ENCODE measurements at places on chromosomes 16 and 17.

DNA sequence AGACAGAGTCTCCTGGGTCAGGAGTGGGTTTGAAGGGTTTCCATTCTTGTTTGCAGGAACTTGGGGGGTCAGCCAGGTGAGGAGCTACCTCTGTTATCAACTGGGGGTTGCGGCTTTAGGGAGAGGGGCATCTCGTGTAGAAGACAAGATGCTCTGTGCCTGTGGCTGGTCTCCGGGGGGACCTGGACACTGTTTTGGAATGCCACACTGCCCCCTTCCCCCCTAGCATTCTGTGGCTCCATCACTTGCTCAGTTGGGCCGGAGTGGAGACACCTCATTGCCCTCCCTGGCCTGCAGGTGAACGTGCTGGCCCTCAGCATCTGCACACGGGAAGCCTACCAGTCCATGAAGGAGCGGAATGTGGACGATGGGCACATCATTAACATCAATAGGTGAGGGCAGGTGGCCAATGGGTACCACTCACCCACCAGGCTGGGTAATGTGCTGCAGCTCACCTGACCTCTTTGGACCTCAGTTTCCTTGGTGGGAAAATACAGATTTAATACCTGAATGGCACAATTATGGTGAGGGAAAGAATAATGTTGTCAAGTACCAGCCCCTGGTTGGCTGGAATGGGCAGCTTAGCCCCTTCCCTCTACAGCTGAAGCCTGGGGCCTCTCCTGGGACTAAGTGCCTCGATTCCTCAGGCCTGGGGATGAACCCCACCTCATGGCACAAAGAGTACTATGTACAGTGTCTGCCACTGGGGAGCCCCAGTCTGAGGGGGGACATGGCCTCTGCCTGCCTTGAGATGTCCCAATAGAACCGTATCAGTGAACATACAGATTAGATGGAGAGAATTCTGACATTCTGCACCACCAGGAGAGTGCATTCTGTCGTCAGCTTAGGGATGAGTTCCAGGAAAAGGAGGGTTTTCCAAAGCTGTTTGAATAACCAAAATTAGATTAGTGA, 3.3 kb upstream of the MRM1 start:
- no peak for DNase-seq

- DNase-seq, result no peak
Observed at GRCh38 chr16:77459534-77460254, 24.9 kb upstream of the ADAMTS18 start.

- DNase-seq, result no peak
Observed at GRCh38 chr16:239948-240277, 5.3 kb downstream of the FAM234A start.

DNA sequence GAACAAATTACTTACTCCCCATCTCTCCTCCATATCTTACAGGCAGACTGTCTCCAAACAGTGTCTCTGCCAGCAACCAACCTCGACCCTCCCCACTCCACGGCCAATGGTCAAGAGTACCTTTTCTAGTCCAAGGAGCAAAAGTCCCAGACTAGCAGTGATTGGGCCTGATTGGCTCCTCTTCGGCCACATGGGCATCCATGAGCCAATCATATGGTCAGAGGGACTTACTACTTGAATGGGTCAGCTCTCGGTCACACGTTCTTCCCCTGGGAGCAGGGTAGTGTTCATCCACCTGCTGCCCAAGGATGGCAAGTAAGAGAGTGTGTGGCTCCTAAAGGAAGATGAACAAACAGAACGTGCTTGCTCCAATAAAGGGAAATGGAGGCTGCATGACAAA, 84.6 kb downstream of the C16orf78 start:
- DNase-seq, result no peak

- DNase-seq, result no peak
Observed at GRCh38 chr17:67058036-67058435, 13.7 kb downstream of the CACNG1 start.

GRCh38 chr16:73794994-73795393, 501.6 kb upstream of the PSMD7 start:
- DNase-seq, result no peak

GRCh38 chr17:29611351-29612093, 11.2 kb downstream of the CORO6 start:
- no peak for DNase-seq

GRCh38 chr16:1772362-1772907, at the start of gene EME2:
Gene EME2, plus strand, starts transcription at chr16:1772810. Its CDS starts 418 bp downstream, at chr16:1773228.
- no peak for DNase-seq

- DNase-seq, result peak; percentile 100
Observed at GRCh38 chr17:44775136-44775837, 16.5 kb downstream of the ADAM11 start.

- DNase-seq, result no peak
Observed at GRCh38 chr16:982145-983043, 824 bp downstream of the SOX8 start.

- no peak for DNase-seq
Observed at GRCh38 chr17:57400648-57401047, 144.3 kb downstream of the MSI2 start.

DNA sequence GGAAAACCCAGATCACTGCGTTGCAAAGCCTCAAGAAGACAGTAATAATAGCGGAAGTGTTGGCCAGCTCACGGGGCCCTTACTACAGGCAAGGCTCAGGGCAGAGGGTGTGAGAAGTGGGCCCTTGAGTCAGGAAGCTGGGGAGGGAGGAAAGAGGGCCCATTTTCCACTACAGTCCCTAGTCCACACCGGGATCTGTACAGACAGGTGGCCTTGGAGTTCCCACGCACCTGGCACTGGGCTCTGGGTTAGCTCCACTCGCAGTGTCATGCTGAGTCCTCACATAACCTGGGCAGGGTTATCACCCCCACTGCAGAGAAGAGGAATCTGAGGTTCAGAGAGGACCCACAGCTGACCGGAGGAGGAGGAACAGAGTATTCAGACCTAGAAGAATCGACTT, 16.8 kb upstream of the MTSS2 start:
- DNase-seq, result no peak

- DNase-seq, result no peak
Observed at GRCh38 chr17:71759422-71760060, 361.3 kb upstream of the SOX9 start.

GRCh38 chr17:17388657-17389496, 85.7 kb downstream of the NT5M start:
- DNase-seq, result no peak

DNA sequence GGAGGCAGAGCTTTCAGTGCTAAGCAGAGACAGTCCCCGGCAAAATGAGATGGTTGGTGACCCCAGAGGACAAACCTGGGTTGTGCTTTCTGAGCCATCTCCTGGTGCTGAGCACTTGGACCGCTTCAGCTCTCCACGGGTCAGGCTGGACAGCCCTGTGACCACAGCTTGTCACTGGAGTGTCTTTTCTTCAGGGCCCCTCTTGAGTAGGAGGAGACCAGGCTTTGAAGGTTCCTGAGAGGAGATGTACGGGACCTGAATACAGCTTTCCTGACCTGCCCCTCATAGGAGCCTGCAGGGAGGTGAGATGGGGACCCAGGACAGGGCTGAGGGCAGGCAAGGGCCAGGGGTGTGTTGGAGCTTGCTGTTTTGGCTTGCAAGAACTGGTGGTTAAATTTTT, 17.8 kb upstream of the ADGRG1 start:
- no peak for DNase-seq

GRCh38 chr16:23452221-23452571, 793 bp downstream of the COG7 start:
- DNase-seq, result no peak

DNA sequence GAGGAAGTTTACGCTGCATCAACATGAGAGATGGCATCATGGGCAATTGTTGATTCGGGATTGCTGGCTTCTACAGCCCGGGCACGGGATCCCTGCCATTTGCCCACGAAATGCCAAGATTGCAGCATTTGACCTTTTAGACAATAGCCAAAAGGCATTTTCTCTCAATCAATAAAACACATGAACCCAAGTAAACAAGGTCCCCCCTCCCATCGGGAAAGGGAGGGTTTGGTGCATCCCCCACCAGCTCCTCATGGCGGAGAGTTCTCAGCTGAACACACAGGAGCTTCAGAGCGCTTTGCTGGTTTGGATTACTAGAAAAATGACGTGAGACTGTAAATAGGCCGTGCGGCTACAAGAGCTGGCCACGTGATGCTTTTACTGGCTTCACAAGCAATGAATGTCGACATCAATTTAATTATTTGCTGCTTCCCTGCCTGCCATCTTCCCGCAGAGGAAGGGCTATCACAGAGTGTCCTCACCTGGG, 147.6 kb downstream of the C16orf95 start:
- DNase-seq, result no peak

- DNase-seq, result no peak
Observed at GRCh38 chr17:1091900-1092299, 87.9 kb downstream of the ABR start.

- no peak for DNase-seq
Observed at GRCh38 chr17:70171159-70171558, 1.8 kb downstream of the KCNJ2 start.

DNA sequence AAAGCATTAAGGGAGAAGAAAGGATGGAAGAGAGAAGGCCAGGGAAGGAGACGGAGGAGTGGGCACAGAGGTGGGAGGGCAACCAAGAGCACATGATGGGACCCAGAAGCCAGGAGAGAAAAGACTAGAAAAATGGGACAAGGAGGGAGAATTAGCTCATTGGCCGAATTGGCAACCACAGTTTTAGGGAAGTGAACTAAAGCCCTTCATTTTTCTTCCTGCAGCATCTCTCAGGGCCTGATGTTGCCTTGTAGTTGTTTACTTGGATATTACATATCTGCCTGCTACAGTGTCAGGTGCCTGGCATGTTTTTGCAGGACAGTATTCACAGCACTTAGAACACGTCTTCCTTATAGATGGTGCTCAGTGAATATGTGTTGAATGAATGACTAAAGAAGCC, 19.0 kb downstream of the EMP2 start:
- no peak for DNase-seq

- DNase-seq, result no peak
Observed at GRCh38 chr17:57255182-57255775, 1.0 kb upstream of the MSI2 start.

- DNase-seq, result no peak
Observed at GRCh38 chr16:1066584-1067172, 5.9 kb upstream of the SSTR5 start.

GRCh38 chr16:81489547-81490267, 45.1 kb downstream of the CMIP start:
- no peak for DNase-seq

- DNase-seq, result peak; percentile 39
Observed at GRCh38 chr16:29943846-29944799, 17.8 kb upstream of the TMEM219 start.

GRCh38 chr17:10738521-10739258, 8.9 kb upstream of the TMEM220 start:
- no peak for DNase-seq

DNA sequence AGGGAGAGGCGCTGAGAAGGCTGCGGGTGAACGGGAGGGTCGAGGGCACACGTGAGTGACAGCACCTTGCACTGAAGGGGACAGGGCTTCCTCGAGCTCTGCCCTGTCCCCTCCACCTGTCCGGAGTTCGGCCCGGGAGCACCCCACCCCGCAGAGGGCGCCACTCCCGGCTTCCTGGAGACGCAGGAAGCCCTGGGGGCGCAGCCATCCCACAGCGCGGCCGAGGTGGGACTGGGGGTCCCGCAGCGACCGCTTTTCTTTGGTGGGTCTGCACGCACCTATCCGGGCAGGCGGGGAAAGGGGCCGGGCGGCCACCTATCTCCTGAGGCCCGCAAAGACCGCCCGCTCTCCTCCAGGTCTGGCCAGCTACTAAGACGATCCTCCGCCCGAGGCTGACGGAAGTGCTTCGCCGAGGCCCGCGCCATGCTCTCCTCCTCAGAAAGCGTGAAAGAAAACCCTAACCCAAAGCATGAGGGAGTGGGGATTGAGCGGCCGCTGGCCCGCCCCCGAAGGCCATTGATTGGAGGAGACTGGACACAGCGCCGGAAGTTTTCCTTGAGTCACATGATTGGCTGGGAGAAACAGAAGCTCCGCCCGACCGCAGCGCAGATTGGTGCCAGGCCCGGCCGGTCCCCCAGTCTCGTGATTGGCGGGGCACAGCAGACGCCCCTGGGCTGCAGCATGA, 34.4 kb downstream of the DDX19A start:
- DNase-seq, result peak; percentile 99

DNA sequence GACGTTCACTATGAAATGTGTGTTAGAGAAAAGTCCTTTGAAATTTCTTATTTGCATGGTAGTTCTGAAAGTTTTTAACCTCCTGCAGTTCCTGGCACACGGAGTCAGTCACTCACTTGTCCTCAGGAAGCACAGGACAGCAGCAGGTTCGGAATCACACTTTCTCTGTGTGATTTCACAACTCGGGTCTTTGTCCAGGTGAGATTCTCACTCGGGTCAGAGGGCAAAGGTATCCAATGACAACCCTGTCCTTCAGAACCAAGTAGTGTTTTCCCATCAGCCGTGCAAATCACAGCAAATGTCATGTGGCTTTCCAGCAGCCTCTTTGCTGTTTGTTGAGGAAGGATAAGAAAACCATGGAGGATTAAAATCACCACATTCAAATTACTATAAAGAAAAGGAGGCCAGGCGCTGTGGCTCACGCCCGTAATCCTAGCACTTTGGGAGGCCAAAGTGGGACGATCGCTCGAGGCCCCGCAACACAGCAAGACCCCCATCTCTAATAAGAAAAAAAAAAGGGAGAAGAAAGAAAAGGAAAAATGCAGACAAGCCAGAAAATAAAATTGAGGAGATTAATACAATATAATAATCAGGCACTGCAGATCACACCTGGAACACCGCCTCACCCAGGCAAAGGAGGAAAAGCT, 22.0 kb downstream of the ADCY9 start:
- no peak for DNase-seq

GRCh38 chr16:89922477-89922883, 662 bp upstream of the TUBB3 start:
- DNase-seq, result peak; percentile 65

- DNase-seq, result no peak
Observed at GRCh38 chr16:12096828-12097522, 120.4 kb downstream of the SNX29 start.

DNA sequence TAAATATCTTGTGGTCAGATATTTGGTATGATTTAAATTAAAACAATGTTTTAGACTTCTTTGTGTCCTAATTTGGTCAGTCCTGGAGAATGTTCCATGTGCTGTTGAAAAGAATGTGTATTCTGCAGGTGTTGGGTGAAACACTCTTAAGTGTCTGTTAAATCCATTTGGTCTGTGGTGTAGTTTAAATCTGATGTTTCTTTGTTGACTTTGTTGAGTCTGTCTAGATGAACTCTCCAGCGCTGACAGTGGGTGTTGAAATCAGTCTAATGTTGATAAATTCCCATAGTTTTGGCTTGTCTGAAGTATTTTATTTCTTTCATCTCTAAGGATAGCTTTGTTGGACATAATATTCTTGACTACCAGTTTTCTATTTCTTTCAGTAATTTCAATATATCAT, 18.8 kb downstream of the TANC2 start:
- DNase-seq, result no peak

Measured in G401 (cell line).